ENCODE measurements at places on chromosomes 5 and 9. TPM values are rescaled to one million over a fixed set of nuclear protein-coding genes. Genes with fewer than 3 reads are reported as not detected.

DNA sequence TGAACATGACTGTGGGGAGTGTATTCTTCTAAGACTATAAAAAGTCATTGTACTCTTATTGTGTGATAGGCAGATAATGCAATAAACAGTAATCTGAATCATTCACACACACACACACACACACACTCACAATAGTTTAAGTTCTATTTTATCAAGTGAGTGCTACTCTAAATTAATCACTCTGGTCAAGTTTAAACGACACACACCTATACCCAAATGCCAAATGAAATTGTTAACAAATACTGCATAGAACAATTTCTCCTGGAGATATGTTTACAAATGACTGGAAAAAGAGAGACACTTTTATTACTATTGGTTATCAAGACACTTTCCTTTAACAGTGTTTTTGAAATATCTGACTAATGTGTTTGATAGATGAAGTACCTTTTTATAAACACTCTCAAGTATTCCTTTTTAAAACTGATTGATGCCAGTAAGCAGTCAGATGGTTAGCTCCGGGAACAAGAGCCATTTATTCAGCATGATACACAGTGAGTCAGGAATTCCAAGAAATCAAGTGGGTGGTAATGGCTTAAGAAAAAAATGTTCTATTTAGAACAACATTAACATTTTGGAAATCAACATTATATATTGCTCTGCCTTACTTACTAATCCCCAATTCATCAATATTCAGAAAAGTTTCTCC is 521.6 kb upstream of the ST8SIA4 start:
- H3K4me3 ChIP-seq: no peak overlapping the region
- H3K4me1 ChIP-seq: peaks cover 10% of the 10 kb centered on the region
- DNase-seq: peak; percentile 95
- no peaks in the 10 kb centered on the region for H3K27me3 ChIP-seq
- peak overlapping the region; percentile 65 for H3K27ac ChIP-seq

DNA sequence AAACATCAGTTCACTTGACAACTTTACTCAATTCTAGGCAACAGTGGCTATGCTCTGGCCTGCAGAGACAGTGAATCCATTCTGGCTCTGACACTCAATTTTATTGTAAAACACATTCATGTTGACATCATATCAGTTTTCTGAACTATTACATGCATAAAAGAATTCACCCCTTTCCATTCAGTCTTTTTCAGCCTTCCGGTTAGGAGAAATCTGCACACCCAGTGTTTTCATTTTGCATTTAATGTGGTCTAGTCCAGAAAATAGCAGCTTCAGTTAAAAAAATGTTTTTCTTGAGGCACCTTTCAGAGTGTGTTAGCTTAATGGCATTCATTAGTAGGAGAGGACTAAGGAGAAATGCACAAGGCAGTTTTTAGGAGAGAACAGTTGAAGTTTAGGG is 95.1 kb downstream of the PBX3 start:
- H3K4me3 ChIP-seq: no peak overlapping the region
- no peak overlapping the region for H3K27ac ChIP-seq
- no peaks in the 10 kb centered on the region for H3K4me1 ChIP-seq
- no peaks in the 10 kb centered on the region for H3K36me3 ChIP-seq
- no peaks in the 10 kb centered on the region for H3K27me3 ChIP-seq

- no peaks in the 10 kb centered on the region for H3K36me3 ChIP-seq
- H3K27ac ChIP-seq: no peak overlapping the region
- H3K27me3 ChIP-seq: no peaks in the 10 kb centered on the region
- H3K4me3 ChIP-seq: no peak overlapping the region
- H3K4me1 ChIP-seq: peaks cover 27% of the 10 kb centered on the region
Observed at GRCh38 chr5:74389531-74390305, 250.8 kb downstream of the ENC1 start.

DNA sequence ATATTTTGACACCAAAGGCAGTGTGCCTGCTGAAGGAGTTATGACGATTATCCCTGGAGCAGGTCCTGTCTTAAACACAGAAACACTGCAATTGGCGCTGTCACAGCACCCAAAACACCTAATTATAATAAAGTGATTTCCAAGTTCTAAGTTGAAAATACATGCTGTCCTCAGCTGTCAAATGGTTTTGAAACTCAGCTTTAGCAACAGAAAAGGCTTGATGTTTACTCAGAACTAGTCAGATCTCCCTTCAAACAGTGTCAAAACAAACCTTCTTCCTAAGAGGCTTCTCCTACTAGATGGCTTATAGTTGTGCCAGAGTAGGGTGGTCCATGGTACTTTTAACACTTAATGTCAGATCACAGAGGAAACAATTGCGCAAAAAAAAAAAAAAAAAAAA is 87.2 kb upstream of the IRX1 start:
- no peak overlapping the region for H3K4me3 ChIP-seq
- no peaks in the 10 kb centered on the region for H3K36me3 ChIP-seq
- H3K27ac ChIP-seq: no peak overlapping the region
- H3K4me1 ChIP-seq: no peaks in the 10 kb centered on the region
- H3K27me3 ChIP-seq: no peaks in the 10 kb centered on the region

GRCh38 chr5:168793841-168794837 is 215.0 kb upstream of the PANK3 start:
- H3K27me3 ChIP-seq: no peaks in the 10 kb centered on the region
- no peaks in the 10 kb centered on the region for H3K36me3 ChIP-seq
- peaks cover 7% of the 10 kb centered on the region for H3K4me1 ChIP-seq
- H3K4me3 ChIP-seq: no peak overlapping the region
- peak; percentile 81 for DNase-seq

DNA sequence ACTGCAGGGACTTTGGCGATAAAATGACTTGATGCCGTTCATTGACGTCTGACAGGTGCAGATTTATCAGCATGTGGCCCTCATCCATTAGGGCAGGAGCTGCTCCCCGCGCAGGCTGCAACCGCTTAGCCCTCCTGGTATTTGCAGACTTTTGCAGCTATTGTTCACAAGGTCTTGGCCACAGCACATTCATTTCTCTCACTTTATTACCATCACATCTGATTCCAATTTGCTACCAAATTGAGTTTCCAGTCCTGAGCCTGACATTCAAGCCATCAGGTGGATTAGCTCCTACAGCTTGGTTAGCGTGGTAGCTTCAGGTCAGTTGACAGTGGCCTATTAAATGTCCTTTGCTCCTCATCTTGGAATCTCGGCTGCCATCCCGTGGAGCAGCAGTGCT is 299.2 kb downstream of the CD180 start:
- no peak overlapping the region for H3K4me3 ChIP-seq
- peaks cover 11% of the 10 kb centered on the region for H3K4me1 ChIP-seq
- H3K27ac ChIP-seq: no peak overlapping the region
- no peaks in the 10 kb centered on the region for H3K27me3 ChIP-seq

DNA sequence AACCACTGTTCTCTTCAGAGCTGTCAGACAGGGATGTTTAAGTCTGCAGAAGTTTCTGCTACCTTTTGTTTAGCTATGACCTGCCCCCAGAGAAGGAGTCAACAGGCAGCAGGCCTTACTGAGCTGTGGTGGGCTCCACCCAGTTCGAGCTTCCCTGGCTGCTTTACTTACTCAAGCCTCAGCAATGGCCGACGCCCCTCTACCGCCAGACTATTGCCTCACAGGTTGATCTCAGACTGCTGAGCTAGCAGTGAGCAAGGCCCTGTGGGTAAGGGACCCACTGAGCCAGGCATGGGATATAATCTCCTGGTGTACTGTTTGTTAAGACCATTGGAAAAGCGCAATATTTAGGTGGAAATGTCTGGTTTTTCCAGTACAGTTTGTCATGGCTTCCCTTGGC is 229.6 kb downstream of the TMEM167A start:
- no peak for DNase-seq
- H3K4me3 ChIP-seq: no peak overlapping the region
- no peaks in the 10 kb centered on the region for H3K27me3 ChIP-seq
- no peaks in the 10 kb centered on the region for H3K4me1 ChIP-seq

- no peak for DNase-seq
- no peak overlapping the region for H3K4me3 ChIP-seq
- peaks cover 4% of the 10 kb centered on the region for H3K27me3 ChIP-seq
- no peak overlapping the region for H3K27ac ChIP-seq
Observed at GRCh38 chr5:170697031-170697430, 86.5 kb upstream of the GABRP start.

DNA sequence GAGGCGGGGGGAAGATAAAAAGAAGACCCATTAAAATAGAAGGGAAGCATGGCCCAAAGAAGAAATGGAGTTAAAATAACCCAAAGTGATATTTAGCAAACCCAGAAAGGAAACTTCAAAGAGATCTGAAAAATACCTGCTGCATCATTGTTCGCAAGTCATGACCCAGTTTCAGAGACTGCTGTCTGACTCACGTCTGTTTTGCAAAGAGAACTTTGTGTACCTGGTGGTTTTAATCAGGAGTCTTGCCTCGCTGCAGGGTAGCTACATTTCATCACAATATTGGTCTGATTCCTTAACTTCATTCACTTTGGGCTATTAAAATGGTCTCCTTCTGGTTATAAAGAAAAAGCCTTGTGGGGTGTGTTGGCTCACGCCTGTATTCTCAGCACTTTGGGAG is 461.1 kb upstream of the DAP start:
- H3K4me1 ChIP-seq: no peaks in the 10 kb centered on the region
- no peak for DNase-seq
- no peak overlapping the region for H3K27ac ChIP-seq
- no peaks in the 10 kb centered on the region for H3K36me3 ChIP-seq
- no peak overlapping the region for H3K4me3 ChIP-seq
- no peaks in the 10 kb centered on the region for H3K27me3 ChIP-seq

EFNA5 gene
- 59.3 TPM for total RNA-seq

INSL6 gene
- not detected for total RNA-seq

STK32A gene
- total RNA-seq: 0.25 TPM

TAF11L8 gene
- total RNA-seq: not detected

IL5 gene
- total RNA-seq: not detected

CCNG1 gene
- total RNA-seq: 214 TPM
